ENCODE measurements at places on chromosomes 7 and 10.

- peak; percentile 60 for DNase-seq
These were observed 62.8 kb upstream of the KDM7A start for GRCh38 chr7:140239653-140239935.

- DNase-seq: peak; percentile 90
These were observed 3.6 kb downstream of the DUSP5 start for GRCh38 chr10:110501142-110501937.

GRCh38 chr7:19728716-19729115 is 19.9 kb upstream of the POLR1F start:
- DNase-seq: no peak

GRCh38 chr10:51815723-51816122 is 116.3 kb upstream of the CSTF2T start:
- DNase-seq: no peak

DNA sequence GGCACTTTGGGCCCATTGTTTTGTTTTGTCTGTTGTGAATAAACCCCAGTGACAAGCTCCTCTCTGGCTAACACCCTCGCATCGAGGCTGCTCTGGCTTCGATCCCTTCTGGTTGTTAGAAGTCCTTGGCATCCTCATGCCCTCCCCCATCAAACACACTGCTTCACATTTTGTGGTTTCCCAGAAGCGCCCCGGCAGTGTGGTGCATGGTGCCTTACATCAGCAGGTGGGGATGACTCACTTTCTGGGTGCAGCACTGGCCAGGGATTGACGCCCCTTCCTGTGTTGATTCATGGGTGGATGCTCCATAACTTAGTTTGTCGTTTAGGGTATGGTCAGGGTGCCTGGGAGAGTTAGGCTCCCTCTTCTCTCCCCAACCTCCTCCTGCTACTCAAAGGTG is 51.4 kb downstream of the PLPP4 start:
- DNase-seq: no peak

- DNase-seq: no peak
These were observed 137.7 kb downstream of the FAM204A start for GRCh38 chr10:118204292-118204943.

- no peak for DNase-seq
These were observed 88.7 kb upstream of the PDGFA start for GRCh38 chr7:608361-608760.

GRCh38 chr7:7707806-7708205 is 10.6 kb downstream of the RPA3 start:
- no peak for DNase-seq

DNA sequence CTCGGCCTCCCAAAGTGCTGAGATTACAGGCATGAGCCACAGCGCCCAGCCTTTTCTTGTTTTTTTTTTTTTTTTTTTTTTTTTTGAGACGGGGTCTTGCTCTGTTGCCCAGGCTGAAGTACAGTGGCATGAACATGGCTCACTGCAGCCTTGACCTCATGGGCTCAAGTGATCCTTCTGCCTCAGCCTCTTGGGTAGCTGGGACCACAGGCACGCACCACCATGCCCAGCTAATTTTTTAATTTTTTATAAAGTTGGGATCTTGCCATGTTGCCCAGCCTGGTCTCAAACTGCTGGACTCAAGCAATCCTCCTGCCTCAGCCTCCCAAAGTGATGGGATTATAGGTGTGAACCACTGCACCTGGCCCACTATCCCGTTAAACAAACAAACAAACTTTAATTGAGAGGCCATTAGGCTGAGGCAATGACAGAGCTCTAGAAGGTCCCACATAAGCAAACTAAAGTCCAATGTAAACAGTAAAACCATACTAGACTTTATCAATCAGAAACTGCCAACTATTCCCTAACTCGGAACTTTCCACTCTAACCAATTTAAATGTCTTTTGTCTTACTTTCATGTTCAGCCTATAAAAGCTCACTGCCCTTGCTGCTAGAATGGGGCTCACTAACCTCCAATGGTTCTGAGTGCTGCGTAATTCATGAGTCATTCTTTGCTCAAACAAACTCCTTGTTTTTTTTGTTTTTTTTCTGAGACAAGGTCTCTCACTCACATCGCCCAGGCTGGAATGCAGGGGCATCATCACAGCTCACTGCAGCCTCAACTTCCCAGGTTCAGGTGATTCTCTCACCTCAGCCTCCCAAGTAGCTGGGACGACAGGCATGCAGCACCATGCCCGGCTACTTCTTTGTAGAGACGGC is 1.9 kb downstream of the DHX32 start:
- DNase-seq: no peak

DNA sequence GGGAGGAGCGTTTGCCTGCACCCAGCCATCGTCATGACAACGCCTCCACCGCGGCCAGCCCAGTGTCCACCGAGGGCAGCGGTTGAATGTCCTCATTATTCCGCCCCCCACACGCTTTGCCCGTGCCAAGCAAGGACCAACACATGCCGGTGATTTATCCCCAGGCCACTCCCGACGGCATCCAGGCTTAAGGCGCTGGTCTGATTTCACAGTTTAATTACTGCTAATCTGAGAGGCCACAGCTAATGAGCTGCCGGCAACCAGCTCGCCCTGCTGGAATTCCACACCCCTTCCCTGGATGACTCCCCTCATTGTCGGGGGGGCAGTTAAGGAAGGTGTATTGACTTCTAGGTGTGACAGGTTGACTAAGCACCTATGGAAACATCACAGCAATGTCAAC is 432.3 kb downstream of the DNAJB6 start:
- no peak for DNase-seq

DNA sequence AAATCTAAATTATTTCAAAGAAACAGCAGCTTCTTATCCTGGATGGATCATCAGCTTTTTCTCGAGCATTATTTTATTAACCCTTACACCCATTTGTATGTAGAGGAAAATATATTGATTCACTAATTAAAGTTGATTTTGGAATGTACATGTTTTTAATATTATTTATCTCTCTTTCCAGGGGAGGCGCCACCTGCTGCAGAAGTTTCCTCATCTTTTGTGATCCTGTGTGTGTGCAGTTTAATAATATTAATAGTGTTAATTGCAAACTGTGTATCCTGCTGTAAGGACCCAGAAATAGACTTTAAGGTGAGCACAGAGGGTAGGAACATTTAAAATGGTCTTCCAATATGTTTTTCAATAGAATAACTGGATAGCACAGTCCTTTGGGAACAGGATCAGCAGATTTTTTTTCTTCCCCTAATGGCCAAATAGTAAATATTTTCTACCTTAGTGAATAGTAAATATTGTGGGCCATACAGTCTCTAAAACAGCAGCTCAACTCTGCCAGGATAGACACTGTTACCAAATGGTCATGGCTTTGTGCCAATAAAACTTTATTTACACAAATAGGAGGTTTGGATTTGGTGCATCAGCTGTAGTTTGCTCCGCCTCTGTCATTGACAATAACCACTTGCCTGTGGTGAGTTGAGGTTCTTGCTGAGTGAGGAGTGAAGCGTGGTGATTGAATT is 30.6 kb downstream of the LMTK2 start:
- no peak for DNase-seq

GRCh38 chr10:70918851-70919530 is 30.6 kb upstream of the PCBD1 start:
- no peak for DNase-seq

- DNase-seq: no peak
These were observed 311.5 kb downstream of the CAMK1D start for GRCh38 chr10:12660812-12661211.

DNA sequence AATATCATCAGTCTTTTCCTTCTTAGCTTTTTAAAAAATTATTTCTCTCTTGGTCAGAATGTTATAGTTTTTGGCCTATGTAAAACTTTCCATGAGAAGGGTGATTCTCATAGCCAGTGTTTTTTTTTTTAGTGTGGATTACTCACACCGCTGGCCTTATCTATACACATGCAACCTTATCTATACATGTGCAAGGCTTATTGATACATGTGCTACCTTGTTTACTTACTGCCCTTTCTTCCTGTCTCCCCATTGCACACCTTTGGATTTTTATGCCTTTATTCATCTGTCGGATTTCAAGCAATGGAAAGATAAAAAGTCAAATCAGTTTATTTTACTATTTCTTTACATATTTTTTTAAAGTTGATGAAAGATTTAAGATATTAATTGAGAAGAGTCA is 660.0 kb upstream of the FZD8 start:
- DNase-seq: no peak

DNA sequence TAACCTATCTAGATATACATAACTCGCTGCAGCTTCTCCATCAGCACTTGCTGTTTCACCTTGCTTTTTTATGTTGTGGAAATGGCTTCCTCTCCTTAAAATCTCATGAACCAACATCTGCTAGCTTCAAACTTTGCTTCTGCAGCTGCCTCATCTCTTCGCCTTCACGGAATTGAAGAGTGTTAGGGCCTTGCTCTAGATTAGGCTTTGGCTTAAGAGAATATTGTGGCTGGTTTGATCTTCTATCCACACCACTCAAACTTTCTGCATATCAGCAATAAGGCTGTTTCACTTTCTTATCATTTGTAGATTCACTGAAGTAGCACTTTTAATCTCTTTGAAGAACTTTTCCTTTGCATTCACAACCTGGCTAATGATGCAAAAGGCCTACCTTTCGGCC is 49.2 kb upstream of the AGR3 start:
- DNase-seq: no peak

DNA sequence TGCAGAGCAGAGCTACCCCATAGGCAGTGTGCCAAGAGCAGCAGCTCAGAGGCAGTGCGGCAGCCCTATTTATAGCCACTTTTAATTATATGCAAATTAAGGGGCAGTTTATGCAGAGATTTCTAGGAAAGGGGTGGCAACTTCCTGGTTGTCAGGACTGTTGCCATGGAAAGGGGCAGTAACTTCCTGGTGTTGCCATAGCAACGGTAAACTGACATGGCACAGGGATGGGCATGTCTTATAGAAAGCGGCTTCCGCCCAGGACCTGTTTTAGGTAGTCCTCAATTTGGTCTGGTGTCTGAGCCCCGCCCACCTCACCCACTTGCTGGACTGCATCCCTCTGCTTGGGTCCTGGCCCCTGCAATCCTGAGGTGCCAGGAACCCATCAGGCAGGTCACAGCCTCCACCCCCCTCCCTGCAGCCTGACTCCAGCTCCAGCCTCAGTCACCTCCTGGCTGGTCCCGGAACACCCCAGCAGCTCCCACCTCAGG is 115.8 kb downstream of the TMEM130 start:
- peak; percentile 45 for DNase-seq

- DNase-seq: no peak
These were observed 205.5 kb downstream of the DNAJB6 start for GRCh38 chr7:157542068-157543021.

DNA sequence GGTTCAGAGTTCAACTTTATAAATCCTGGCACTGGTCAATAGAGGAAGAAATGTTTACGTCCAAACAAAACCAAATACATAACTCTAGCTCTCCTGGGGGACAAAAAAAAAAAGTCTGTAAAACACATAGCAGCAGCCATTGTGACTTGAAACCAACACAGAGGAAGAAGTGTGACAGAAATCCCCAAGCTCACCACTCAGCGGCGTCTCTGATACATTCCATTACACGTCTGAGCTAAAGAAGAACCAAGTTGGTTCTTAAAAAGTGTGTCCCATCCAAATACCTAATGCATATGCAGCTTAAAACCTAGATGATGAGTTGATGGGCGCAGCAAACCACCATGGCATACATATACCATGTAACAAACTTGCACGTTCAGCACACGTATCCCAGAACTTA is 58.3 kb upstream of the NANOS1 start:
- no peak for DNase-seq

- no peak for DNase-seq
These were observed 69.2 kb downstream of the HDAC9 start for GRCh38 chr7:18564779-18565178.

DNA sequence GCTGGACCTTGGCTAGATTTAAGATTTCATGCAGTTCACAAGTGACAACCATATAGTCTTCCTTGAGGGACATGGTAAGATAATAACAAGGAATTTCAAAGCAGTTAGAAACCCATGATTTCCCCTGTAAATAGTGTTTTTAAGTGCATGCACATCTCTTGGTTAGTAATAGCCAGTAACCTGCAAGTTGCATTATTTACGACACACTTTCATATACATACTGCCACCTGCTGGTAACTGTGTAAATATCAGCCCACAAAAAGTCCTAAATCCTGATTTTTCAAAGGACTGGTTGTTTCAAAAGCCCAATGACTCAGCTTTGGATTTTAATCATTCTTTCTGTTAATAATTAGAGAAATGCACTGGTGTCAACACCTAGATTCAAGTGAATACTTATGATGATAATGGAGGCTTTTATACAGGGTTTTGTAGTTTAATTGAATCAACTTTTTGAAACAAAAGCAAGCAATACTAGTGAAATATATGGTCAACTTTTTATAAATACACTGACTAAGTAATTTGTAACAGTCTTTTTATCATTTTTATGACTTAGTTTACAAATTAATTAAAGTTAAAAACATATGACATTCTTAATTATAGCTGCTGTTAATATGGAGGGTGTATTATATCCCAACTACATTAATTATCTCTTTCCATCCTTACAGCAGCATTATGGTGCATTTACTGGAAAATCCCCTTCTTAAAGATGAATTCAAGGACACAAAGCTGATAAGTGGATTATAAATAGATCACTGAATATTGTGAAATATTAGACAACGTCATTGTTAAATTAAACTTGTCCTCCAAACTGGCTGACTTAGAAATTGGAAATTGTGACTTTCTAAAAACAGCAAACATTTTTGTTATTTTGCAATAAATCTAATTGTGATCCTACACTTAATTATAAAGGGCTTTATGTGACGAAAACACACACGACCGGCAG is 367.7 kb upstream of the SEMA3D start:
- peak; percentile 78 for DNase-seq

DNA sequence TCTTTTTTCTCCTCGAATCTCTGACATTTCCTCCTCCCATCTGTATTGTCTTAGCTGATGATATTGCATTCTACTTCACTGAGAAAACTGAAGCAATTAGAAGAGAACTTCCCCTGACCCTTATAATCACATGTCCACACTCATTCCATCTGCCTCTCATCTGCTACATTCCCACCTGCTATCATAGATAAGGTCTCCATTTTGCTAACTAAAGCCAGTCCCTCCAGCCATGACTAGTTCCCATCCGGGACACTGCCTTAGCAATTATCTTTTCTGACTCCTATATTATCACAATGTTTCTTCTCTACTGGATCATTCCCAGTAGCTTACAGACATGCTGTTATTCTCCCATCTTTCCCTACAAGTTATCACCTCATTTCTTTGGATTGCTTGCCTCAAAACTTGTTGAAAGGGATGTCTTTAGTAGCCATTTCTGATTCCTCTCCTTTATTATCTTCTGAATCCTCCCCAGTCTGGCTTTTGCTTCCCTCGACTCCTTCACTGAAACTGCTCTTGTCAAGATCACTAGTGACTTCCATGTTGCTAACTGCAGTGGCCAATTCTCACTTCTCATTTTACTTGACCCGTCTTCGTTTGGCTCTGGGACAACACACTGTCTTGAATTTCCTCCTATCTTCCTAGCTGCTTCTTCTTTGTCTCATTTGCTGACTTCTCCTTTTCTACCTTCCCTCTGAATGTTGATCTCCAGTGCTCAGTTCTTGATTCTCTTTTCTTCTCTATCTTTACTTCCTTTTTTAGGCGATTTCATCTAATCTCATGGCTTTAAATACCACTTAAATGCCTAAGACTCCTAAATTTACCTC is 35.9 kb downstream of the FZD1 start:
- DNase-seq: peak; percentile 51

GRCh38 chr7:114656466-114656865 is 241.9 kb downstream of the FOXP2 start:
- no peak for DNase-seq

- DNase-seq: peak; percentile 68
These were observed 4.4 kb upstream of the IRF5 start for GRCh38 chr7:128933180-128933891.

Measured in hematopoietic multipotent progenitor cell treated with erythropoietin and hydrocortisone succinate and interleukin-3 and kit ligand, for 4 days (in vitro differentiated cells).